Suprapubic skin (tissue), 4 donors: ENCODE measurements at places on chromosomes 1 and 21. TPM values are rescaled to one million over a fixed set of nuclear protein-coding genes. Genes with fewer than 3 reads are reported as not detected.

DNA sequence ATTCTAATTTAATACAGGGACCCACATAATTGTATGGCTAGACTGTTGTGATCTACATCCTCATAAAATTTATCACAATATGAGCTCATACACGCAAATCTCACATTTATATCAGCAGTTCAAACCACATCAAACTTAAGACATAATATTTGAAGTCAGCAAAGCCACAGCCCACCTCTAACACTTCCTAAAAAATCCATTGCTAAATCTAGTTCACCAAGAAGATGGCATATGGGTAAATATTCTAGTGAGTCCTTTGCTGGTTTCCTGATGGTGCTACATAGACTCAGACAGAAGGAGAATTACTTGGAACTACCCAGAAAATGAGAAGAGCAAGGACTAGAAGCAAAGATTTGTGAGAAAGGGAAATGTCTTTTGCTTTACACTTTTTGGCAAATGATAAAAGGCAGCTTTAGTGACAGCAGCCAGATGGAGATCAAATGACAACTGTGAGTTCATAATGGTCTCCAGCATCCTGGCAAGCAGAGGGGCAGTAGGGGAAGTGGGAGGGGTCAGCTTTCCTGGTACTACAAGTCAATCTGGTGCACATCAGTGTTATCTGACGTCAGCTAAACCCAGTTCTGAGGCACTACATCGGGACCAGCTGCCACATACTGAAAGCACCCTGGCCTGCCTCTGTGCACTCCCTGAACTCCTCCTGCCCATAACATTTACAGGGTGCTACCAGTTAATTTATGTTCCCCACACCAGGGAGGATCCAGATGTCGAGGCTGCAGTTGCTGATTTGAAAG lies 10.6 kb upstream of the GADD45A start:
- peak; percentile 80 for DNase-seq
- peaks cover 18% of the 10 kb centered on the region for H3K4me1 ChIP-seq
- no peak overlapping the region for H3K4me3 ChIP-seq
- H3K27me3 ChIP-seq, result no peaks in the 10 kb centered on the region
- H3K36me3 ChIP-seq, result no peaks in the 10 kb centered on the region

DNA sequence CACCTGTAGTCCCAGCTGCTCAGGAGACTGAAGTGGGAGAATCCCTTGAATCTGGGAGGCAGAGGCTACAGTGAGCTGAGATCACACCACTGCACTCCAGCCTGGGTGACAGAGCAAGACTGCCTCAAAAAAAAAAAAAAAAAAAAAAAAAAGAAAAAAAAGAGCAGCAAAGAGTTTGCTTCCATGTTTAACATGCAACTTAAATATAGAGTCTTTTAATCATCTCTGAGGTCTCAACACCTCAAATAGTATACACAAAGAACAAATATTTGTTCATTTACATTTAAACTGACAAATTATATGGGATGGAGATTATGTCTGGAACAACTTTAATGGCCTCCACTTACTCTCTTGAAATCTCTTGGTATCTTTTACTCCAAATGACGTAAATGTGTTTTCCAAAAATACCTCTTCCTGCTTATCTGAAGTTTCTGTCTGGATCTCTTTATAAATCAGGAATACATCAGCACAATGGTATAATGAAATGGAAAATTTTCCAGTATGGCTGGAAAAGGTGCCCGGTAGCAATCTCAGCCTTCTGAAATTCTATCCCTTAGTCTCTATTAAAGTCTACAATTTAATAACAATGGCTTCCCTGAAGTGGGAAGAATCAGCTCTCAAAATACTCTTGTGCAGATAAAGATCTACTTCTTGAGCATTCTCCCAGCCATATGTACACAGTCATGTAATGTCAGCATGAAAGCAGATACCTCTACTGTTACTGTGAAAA lies 258.5 kb downstream of the OMA1 start:
- H3K36me3 ChIP-seq, result no peaks in the 10 kb centered on the region
- no peak overlapping the region for H3K27ac ChIP-seq
- DNase-seq, result no peak
- H3K4me1 ChIP-seq, result no peaks in the 10 kb centered on the region
- H3K4me3 ChIP-seq, result no peak overlapping the region

- DNase-seq, result no peak
- H3K4me1 ChIP-seq, result no peaks in the 10 kb centered on the region
- H3K27me3 ChIP-seq, result peaks cover 23% of the 10 kb centered on the region
- no peak overlapping the region for H3K4me3 ChIP-seq
- no peaks in the 10 kb centered on the region for H3K36me3 ChIP-seq
Measured at GRCh38 chr21:44618504-44618903, 6.6 kb downstream of the KRTAP10-8 start.

- DNase-seq, result no peak
- no peaks in the 10 kb centered on the region for H3K36me3 ChIP-seq
- peaks cover 40% of the 10 kb centered on the region for H3K4me1 ChIP-seq
Measured at GRCh38 chr1:64478594-64479470, 8.9 kb downstream of the CACHD1 start.

- peaks cover 3% of the 10 kb centered on the region for H3K4me1 ChIP-seq
- DNase-seq, result no peak
- H3K36me3 ChIP-seq, result no peaks in the 10 kb centered on the region
- H3K27ac ChIP-seq, result no peak overlapping the region
- H3K27me3 ChIP-seq, result peaks cover 7% of the 10 kb centered on the region
- no peak overlapping the region for H3K4me3 ChIP-seq
Measured at GRCh38 chr1:152623203-152623844, 421 bp upstream of the LCE3A start.

DNA sequence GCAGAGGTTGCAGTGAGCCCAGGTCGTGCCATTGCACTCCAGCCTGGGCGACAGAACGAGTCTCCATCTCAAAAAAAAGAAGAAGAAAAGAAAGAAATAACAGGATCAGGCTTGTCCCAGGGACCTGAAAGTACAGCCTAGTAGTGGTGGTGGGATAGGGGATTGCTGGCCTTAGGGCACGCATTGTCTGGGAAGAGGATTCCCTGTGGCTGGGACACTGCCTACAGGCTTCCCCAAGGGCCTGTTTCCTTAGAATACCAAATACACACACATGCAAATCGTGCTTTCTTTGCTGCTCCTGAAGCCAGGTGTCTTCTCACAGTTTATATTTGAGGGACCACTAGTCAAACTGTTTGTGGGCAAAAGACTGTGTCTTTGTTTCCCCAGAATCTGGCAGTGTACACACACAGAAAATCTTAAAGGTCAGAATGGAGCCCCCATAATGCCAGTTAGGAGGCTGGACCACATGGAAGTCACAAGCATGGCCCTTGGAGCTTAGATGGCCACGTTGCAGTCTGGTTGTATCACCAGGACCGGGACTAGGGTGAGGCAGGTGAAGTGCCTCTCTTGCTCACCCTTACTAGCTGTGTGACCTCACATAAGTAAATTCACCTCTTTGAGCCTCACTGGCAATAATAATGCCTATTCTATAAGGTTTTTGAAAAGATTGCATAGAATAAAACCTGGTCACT lies 12.7 kb upstream of the ASAP3 start:
- H3K4me1 ChIP-seq, result no peaks in the 10 kb centered on the region
- H3K4me3 ChIP-seq, result no peak overlapping the region
- no peaks in the 10 kb centered on the region for H3K27me3 ChIP-seq
- H3K27ac ChIP-seq, result no peak overlapping the region

- peaks cover 34% of the 10 kb centered on the region for H3K36me3 ChIP-seq
- H3K27me3 ChIP-seq, result no peaks in the 10 kb centered on the region
- no peak overlapping the region for H3K27ac ChIP-seq
- H3K4me3 ChIP-seq, result no peak overlapping the region
- peaks cover 7% of the 10 kb centered on the region for H3K4me1 ChIP-seq
Measured at GRCh38 chr1:167950569-167950968, 13.7 kb upstream of the MPC2 start.

GRCh38 chr1:161771161-161771560 lies 5.0 kb downstream of the ATF6 start:
- H3K4me3 ChIP-seq, result no peak overlapping the region
- H3K27me3 ChIP-seq, result no peaks in the 10 kb centered on the region
- DNase-seq, result no peak
- no peak overlapping the region for H3K27ac ChIP-seq

DNA sequence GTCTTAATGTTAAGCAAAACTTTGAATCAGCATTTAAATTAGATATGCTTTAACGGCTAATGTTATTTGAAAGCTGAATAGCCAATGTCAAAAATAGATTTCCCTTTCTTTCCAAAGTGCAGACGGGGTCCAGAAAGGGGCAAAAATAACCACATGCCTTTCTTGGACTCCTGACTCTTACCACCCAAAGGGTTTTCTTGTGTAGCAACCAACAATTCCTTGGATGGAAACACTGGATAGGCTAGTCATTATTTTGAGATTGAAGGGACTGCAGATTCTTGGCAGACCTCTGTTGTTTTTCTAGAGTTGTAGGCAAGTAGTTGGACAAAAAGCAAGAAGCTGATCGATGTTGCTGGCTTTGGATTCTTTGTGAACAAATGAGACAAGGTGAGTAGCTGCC lies 107.0 kb downstream of the MRPS6 start:
- no peaks in the 10 kb centered on the region for H3K36me3 ChIP-seq
- peaks cover 3% of the 10 kb centered on the region for H3K4me1 ChIP-seq
- H3K4me3 ChIP-seq, result no peak overlapping the region

DNA sequence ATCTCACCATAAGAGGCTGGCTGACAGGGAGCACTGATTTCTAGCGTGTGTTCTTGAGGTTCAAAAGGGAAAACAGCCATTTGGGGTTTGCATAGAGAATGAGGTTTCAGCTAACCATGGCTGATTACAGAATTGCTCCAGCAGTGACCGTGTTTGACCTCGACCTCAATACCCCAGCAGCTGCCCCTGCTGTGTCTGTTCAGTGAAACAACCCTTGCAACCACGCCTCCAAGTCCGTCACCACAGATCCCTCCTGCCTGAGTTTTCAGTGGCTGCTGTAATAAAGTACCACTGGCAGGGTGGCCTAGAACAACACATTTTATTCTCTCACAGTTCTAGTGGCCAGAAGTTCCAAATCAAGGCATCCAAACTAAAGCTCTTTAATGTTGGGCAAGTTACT lies 147.7 kb downstream of the HUNK start:
- no peaks in the 10 kb centered on the region for H3K36me3 ChIP-seq
- H3K27me3 ChIP-seq, result no peaks in the 10 kb centered on the region
- H3K4me1 ChIP-seq, result peaks cover 27% of the 10 kb centered on the region
- no peak overlapping the region for H3K27ac ChIP-seq
- DNase-seq, result no peak
- no peak overlapping the region for H3K4me3 ChIP-seq

DNA sequence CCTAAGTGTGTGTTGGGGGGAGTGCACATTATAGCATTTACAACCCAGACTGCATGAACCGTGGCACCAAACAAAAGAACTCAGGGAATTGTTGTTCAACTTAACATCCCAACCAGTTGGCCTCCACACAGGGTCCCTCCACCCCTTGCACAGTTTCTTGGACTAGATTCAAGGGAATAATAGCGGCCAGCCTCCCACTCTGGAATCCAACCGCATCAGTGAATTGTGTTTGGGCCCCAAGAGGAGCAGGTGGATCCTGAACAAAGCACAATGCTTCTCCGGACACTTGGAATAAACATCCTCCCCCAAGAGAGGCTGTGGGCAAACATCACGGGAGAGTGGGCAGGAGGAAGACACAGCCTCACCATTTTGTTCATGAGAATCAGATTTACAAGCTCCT lies 18.2 kb downstream of the CD34 start:
- no peak overlapping the region for H3K27ac ChIP-seq
- DNase-seq, result no peak
- H3K36me3 ChIP-seq, result no peaks in the 10 kb centered on the region
- H3K4me1 ChIP-seq, result peaks cover 51% of the 10 kb centered on the region
- H3K27me3 ChIP-seq, result no peaks in the 10 kb centered on the region
- no peak overlapping the region for H3K4me3 ChIP-seq

The SLC9C2 gene
- total RNA-seq, result not detected

The NPHS2 gene
- total RNA-seq, result not detected

The OR10Z1 gene
- not detected for total RNA-seq

The PRAMEF10 gene
- not detected for total RNA-seq

The C1orf141 gene
- total RNA-seq, result not detected

The ALX3 gene
- not detected for total RNA-seq

The IFI44L gene
- total RNA-seq, result 0.57 TPM

The FAM89A gene
- 25.5 TPM for total RNA-seq

The FCMR gene
- total RNA-seq, result 2.9 TPM

The TNNI3K gene
- 1.1 TPM for total RNA-seq

The FCER1A gene
- total RNA-seq, result 14.3 TPM

The PAPPA2 gene
- 0.51 TPM for total RNA-seq
